Bronchial epithelial cell (primary cell): ENCODE measurements at places on chromosomes 7 and 10. TPM values are rescaled to one million over a fixed set of nuclear protein-coding genes. Genes with fewer than 3 reads are reported as not detected.
A peak's percentile ranks its signal among the peaks of the same experiment; 100 is the strongest.

GRCh38 chr10:109915566-109915965 is 7.7 kb downstream of the XPNPEP1 start:
- no peak for DNase-seq

GRCh38 chr10:93443481-93443880 is 38.7 kb downstream of the MYOF start:
- DNase-seq = no peak

DNA sequence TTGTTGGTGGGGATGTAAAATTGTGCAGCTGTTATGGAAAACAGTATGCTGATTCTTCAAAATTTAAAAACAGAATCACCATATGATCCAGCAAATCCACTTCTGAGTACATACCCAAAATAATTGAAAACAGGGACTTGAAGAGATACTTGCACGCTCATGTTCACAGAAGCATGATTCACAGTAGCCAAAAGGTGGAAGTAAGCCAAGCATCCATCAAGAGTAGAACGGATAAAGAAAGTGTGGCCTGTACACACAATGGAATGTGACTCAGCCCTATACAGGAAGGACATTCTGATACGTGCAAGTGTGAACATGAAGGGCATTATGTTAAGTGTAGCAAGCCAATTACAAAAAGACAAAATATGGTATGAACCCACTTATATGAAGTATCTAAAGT is 696.7 kb upstream of the CELF2 start:
- peak; percentile 100 for DNase-seq

DNA sequence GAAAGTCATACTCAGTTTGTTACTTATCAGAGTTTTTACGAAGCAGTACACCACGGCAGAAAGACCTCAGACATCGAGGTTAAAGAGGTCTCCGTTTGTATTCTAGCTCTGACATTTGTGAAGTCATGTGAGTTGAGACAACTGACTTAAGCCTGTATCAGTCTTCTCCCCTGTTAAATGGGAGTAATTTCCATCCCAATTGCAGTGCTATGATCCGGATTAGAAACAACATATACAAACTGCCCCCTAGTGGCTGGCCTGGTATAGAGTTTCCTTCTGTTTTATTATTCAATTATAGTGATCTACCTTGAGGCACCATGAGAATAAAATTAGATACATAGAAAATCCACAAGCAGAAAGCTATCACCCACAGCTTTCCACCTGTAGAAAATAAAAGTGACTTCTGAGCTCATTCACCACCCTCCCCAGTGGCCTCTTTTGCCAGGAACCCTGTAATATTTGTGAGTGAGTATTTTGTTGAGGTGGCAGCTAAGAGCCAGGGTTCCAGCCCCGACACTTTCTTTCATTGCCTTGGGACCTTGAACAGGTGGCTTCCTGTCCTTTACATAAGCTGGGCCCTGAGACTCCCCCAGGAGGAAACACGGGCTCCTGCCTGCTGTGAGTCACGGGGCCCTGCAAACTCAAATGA is 607.2 kb upstream of the MGMT start:
- DNase-seq = no peak

DNA sequence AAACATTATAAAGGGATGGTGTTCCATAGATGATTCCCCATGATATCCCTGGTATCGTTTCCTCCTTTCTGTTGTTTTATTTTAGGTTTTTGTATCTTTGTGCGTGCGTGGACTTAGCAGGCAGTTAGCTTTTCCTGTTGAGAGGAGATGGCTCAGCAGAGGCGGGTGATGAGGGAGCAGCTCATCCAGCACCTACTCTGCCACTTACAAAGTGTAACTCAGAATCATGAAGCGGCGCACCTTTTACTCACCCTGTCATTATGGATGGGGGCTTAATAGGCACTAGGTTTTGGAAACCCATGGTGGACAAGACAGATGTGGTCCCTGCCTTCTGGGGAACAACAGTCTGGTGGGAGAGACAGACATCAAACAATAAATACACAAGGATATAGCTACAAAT is 17.1 kb downstream of the FAM241B start:
- no peak for DNase-seq

DNA sequence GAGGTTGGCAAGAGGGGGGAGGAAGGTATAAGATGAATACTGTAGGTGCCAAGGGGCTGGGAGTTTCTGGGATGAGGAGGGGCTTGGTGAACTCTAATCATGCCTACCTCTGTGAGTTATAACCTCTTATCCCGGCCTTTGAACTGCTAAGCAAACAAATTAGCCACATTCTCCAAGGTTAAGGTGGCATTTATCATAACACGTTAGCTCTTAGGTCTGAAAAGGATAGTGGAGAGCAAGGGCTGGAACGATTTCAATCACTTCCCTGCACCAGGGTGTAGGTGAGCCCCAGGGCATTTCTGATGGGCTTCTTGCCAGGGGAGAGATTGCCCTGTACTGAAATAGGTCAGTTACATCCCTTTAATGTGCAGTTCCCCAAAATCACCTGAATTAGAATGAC is 28.6 kb upstream of the DMBT1 start:
- DNase-seq = peak; percentile 17

DNA sequence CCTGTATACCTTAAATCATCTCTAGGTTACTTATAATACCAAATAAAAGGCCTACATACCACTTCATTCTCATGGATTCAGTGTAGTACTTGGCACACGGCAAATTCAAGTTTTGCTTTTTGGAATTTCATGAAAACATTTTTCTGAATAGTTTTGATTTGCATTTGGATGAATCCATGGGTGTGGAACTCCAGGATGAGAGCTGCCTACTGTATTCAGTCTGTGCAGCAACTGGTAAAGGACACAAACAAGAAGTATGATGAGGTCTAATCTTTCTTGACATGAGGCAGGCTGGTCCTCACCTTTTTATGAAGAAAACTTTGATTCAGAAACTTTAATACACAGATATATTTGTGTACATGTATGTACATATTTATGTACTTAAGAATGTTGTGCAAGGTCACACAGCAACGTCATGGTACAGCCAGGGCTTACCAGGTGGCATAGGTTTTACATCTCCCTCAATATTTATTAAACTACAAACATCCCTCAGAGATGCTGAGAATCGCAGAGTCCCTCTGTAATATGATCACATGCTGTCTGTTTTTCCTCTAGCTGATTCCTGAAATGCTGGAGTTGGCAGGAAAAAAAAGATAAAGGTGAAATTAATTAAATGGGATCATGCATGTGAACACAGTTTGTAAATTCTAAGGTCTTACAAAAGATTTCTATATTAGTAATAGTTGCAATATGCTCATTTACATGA is 239.6 kb downstream of the PRKG1 start:
- DNase-seq = no peak

- DNase-seq = peak; percentile 31
These were observed 72.7 kb downstream of the PLCE1 start for GRCh38 chr10:94066411-94066810.

DNA sequence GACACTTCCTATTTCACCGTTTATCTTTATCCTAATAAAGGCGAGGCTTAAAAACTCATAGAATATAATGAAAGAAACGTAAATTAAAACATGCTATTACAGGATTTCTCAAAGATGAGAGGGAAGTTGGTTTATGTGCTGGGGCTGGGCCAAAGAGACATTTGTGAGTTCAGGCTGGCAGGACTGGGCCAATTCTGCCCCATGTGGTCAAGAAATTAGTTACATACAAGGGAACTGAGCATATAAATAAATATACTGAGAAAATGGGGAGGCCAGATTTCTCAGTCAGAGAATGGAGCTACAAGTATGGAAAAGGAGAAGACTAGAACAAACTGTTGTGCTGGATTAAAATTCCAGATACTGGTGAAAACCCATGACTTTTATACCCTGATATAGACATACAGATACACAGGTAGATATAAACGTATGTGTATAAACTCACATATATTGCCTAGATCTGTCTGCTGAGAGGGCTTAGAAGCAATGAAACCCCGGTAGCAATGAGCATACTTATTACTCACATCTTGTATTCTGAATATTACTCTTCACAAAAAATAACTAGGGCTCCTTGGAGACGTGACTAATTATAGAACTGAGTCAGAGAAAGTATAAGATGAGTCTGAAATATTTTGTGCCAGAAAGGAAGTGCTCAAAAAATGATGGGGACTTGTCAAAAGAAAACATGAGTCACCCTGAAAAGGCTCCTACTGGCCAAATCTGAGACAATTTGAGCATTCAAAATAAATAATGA is 155.7 kb upstream of the FGFR2 start:
- peak; percentile 98 for DNase-seq

DNA sequence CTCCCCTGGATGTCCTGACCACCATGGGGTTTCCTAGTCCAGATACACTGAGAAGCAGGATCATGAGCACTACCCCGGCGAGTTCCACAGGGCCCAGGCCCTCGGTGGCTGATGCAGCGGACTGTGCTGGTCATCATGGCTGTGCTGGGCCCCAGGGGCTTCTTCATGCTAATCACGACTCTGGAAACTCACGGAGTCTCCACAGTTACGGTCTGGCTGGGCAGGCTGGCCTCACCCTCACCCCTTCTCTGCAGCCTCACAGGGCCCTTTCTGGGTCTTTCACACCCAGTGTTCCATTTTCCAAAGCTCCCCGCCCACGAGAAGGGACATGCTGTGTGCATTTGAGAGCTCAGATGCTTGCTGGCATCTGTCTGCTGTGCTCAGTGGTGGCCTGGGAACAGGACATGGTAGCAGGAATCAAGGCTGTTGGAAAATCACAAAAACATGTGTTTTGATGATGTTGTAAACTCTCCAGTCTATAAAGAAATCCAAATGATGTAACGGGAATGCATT is 119.0 kb downstream of the PTPN20 start:
- no peak for DNase-seq

GRCh38 chr10:103661198-103661950 is 167.9 kb downstream of the NEURL1 start:
- no peak for DNase-seq

GRCh38 chr7:49014870-49015269 is 90.5 kb downstream of the CDC14C start:
- peak; percentile 1 for DNase-seq

GRCh38 chr10:27372095-27372494 is 131.5 kb upstream of the ACBD5 start:
- peak; percentile 70 for DNase-seq

The VWDE gene
- 1.1 and 3.6 TPM in 2 replicates for total RNA-seq

The MMD2 gene
- total RNA-seq = not detected in 2 replicates

The SPDYE5 gene
- not detected in 2 replicates for total RNA-seq

The CELF2 gene
- total RNA-seq = 2.1 and 2.9 TPM in 2 replicates

The FOXI2 gene
- not detected in 2 replicates for total RNA-seq

The LRRC4 gene
- total RNA-seq = under 0.01 and 0.64 TPM in 2 replicates
